ENCODE measurements at places on chromosomes 12 and 14. TPM values are rescaled to one million over a fixed set of nuclear protein-coding genes. Genes with fewer than 3 reads are reported as not detected.

POTEM gene
- total RNA-seq = not detected

PTGER2 gene
- 2.2 TPM for total RNA-seq

OR4E2 gene
- not detected for total RNA-seq

BICD1 gene
- total RNA-seq = 9.9 TPM

GPR84 gene
- not detected for total RNA-seq

CPNE6 gene
- not detected for total RNA-seq

NTF3 gene
- total RNA-seq = 1.9 TPM

- peak; percentile 54 for DNase-seq
These were observed 106.1 kb upstream of the RFLNA start for GRCh38 chr12:124188561-124189405.

DNA sequence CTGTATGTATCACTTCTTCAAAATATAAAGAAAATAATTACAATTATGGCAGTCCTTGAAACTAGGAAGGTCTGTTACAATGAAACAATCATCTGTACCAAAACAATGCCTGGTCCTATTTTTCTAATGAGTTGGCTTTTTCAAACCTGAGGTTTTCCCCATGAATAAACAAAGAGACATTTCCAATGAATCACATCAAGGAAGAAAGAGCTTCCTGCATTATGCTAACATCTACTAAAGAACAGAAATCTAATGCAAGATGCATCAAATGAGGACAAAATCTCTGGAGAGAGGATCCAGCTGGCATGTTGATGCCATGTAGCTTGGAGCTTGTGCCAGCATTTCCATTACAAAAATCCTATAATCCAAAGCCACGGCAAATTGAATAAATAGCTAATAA lies 29.3 kb downstream of the NIN start:
- DNase-seq = peak; percentile 15

DNA sequence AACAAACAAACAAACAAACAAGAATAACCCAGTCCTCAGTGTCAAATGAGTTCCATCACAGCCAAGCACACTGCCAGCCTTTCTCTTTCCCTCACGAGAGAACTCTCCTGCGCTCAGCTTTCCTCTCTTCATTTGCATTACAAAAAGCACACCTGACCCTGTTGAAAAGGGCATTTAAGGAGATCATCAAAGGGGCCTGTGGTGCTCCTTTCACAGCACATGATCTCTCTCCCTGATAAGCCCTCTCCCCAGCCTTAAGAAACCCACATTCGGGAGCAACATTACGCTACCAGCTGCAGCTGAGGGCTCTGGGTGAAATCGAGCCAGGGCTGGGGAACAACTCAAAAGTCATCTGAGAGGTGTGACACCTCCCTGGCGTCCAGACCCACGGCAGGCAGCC lies 165.6 kb upstream of the TMCC3 start:
- DNase-seq = no peak

DNA sequence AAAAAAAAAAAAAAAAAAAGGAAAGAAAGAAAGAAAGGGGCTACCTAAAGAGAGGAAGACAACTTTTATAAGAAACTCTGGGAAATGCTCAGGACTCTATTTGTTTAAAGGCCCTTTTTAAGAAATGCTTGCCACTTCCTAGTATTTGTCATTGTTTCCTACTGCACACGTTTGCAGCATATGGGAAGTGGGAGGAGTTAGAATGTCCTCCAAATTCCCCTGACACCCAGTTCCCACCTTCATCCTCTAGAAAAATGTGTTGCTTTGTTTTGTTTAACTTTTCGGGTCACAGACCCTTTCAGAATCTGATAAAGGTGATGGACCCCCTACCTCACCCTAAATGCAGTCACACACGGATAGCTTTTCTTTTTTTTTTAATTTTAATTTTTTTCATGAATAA lies 40.8 kb downstream of the NINJ2 start:
- DNase-seq = no peak

DNA sequence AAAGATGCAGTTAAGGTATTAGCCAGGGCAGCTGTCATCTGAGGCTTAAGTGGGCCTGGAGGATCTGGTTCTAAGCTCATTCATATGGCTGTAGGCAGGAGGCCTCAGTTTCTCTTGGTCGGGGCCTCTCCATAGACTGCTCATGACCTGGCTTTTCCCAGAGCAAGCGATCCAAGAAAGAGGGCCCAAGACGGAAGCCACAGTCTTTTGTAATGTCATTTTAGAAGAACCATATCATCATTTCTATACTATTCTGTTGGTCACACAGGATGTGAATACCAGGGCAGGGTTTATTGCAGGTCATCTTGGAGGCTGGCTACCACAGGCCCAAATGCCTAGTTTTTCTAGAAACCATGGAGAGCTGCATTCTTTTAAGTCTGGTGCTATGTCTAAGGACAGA lies 47.7 kb downstream of the GNG2 start:
- DNase-seq = no peak

DNA sequence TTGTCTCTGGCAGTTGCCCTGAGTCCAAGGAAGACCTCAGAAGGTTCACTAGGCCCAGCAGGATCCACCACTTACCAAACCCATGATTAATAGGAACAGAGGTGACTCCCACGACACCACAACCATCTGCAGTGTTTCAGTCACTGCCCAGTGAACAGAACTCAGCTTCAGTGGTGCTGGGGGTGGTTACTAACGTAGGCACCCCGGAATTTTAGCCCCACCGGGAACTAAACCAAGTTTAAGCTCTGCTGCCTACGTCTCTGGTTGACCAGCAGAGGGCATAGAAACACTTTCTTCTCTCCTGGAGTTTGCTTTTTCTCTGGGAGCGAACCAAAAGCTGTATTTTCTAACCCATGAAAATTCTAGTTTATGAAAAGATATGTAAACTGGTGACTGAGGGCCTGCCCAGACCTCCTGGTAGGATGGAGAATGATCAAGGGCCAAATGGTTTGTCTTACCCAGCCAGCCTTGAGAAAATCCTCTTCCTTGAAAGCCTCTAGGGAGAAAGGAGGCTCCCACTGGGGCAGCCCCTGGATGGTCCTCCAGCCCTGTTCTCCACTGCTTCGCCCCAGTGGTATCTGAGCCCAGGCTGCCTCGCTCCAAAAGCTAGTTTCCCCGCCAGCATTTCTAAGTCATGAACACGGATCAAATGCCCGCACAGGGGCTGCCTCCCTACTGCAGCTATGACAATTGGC lies 379.8 kb downstream of the DPF3 start:
- peak; percentile 22 for DNase-seq

DNA sequence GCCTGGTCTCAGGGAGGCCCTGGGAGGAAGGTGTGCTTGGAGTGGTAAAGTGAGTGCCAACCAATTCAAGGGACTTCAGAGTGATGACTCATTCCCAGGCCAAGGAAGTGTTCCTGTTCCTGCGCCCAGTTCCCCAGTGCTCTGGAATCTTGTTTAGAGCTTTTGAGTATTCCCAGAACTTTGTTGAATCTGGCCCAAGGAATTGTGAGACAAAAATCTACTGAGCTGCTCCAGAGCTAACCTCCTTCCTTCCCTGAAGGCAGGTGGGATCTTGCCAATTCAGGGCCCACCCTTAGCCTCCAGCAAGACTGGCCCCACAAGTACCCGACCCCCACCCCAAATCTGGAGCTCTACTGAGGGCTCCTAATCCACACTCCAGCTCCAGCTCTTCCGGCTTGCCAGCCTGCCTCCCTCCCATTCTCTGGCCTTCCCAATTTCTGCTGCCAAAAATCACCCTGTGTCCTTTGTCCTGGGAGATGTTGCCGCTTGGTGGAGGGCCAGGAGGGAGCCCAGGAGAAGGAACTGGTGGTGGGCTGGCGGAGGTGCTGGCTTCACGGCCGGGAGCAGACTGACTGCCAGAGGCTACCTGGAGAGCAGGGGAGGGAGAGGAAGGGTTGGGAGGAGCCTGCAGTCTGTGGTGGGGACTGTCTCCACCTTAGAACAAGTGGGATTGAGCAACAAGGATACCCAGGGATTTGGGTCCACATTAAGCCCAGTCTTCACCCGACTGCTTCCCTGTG lies 2.0 kb upstream of the ATN1 start:
- no peak for DNase-seq

DNA sequence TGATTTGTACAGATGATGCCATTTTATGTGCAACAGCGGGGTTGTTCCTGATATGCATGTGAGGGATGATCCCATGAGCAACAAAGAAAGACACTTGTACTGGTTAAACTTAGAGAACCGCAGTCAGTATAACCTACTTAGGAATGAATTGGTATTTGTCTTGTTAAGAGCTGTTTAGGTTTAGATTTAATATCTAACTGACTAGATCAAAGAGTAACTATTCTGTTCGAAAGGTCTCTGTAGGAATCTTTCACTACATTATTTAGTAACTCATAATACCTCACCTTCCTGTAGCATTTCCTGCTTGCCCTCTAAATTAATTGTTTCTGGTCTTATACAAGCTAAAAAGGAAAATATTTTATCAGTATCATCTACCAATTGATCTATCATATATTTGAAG lies 350.4 kb downstream of the TRHDE start:
- DNase-seq = peak; percentile 52

GRCh38 chr12:69284131-69284530 lies 44.8 kb downstream of the CPSF6 start:
- DNase-seq = no peak

GRCh38 chr12:115611477-115611876 lies 666.0 kb downstream of the MED13L start:
- DNase-seq = no peak

DNA sequence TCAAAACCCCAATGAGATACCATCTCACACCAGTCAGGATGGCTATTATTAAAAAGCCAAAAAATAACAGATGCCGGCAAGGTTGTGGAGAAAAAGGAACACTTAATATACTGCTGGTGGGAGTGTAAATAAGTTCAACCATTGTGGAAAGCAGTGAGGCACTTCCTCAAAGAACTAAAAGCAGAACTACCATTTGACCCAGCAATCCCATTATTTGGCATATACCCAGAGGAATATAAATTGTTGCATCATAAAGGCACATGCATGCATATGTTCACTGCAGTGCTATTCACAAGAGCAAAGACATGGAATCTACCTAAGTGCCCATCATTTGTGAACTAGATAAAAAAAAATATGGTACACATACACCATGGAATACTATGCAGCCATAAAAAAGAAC lies 59.9 kb downstream of the MGST1 start:
- DNase-seq = no peak

DNA sequence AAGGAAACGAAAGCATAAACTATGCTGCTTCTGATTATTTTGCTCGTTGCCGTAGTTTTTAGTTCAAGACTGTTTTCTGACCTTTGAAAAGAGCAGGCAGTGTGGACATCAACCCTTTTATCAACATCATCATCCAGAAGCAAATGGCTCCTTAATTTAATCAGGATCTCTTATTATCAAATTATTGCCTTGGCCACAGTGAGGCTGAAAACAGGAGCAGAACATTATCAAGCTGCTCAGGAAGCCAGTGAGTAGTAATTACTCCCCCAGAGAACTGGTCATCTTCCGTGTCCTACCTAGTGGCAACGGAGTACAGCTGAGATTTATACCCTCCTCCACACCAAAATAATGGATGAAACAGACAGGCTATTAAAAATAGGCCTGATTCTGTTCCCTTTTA lies 2.2 kb upstream of the DIABLO start:
- no peak for DNase-seq

DNA sequence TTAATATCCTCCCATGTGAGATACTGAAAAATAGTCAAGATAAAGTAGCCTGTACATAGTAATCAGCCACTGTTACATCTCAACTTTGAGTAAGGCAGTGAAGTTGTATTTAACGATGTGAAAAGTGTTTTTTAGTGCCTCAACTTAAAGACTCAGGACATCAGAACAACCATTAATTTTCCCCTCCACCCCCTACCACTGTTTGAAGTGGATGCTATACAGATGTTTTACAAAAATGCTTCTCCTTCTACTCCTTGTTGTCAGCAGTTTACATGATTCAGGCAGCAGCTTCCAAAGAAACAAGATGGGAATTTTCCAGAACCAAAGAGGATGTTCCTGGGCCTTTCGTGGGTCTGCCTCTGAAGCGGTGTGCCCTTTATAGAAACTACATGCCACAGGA lies 143.6 kb downstream of the RPAP3 start:
- DNase-seq = no peak

DNA sequence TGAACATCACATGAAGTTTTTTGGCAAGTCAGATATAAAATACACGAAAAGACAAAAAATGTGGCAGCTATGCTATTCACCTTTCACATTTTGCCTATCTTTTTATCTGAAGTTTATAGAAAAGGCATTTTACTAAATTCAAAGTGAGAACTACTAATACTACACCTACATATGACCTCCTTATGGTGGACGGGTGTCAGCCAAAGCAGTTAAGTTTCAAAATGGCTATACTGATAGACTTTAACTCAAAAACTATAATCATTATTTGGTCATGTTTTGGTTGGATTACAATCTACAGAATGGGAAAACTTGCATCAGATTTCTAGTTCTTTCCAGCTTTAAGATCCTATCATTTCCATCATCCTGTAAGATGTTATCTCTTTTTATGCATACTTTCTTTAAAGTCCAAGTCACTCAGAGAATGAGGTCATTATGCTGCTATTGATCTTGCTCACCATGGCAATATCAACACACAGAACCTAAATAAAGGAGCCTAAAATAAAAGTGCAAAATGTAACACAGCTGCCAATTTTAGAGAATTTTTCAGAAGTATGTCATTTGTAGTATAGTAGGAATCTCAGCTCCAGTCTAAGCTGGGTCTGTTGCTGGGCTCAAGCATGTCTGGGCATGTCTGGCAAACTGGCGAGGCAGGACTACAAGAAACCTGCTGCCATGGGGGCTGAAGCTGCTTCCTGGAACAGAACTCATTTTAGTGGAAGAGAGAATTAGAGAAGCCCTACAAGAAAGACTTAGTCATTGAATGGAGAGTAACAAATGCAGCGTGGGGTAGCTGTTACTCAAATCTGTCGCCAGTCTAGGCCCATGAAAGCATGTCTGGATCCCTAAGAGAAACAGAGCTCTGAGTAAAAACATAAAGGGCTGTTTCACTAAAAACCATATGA lies 7.6 kb upstream of the AEBP2 start:
- DNase-seq = no peak

GRCh38 chr12:108446766-108447165 lies 68.3 kb upstream of the FICD start:
- DNase-seq = no peak

DNA sequence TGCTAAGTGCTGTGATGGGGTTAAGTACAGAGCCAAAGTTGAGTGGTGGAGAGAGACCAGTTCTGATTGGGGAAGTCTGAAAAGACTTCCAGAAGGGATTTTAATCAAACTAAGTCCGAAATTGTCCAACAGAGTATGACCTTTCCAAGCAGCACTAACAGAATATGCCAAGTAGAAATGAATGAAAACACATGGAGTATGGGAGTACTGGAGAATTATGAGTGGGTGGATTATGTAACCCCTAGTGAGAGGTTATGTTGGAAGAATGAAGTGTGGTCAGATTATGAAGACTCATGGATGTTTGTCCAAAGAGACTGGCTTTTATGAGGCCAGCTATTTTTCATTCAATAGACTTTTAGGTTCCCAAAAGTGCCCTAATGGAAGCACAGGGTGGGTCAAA lies 94.0 kb upstream of the PLEKHA5 start:
- no peak for DNase-seq

DNA sequence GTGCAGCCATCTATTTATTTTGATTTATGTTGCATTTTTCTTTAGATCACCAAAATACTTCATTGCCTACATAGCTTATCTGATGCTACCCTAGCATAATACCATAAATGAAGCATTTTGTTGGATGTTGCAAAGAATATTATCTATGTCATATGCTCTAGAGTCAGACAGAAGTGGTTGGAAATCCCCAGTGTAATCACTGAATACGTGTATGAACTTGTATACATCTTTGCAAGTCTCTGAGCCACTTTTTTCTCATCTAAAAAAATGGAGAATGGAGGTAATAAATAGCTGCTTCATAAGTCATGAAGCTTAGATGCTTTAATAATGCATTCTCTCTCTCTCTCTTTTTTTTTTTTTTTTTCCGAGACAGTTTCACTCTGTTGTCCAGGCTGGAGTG lies 18.5 kb downstream of the EVL start:
- no peak for DNase-seq
